ENCODE measurements at places on chromosomes 3 and 15.

- no peak for DNase-seq
These were observed 129.7 kb upstream of the PRICKLE2 start for GRCh38 chr3:64354956-64355355.

DNA sequence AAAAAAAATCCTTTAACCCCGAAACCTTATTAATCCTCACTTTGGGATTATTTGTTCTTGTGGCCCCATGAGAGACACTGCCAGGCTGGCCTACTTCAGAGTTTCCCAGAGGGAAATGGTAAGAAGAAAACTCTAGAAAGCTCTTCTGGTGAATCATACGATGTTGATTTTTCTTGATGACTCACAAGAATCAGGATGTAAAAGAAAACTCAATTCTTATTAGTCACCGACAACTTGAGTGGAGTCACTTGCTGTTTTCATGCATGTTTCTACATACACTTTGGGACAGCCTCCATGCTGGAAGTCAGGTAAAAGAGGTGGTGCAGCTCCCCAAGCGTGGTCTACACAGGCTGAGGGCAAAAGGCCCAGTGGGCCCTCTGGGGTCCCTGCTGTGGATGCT, 42.8 kb downstream of the MYO5C start:
- DNase-seq: no peak

DNA sequence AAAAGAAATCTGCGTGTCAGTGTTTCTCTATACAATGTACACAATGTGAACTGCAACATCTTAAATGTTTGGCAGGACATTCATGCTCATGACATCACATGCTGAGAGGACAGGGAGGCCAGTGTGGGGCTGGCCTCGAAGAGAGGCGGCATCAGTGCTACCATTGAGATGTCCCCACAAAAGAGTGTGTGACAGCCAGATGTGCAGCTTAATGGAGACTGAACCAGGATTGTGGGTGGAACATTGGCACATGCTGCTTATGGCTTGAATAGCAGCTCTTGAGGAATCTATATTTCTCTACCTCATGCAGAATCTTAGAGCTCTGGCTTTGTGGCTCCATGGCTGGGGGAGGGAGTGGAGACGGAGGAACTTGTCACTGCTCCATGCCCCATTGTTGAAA, 18.5 kb downstream of the CLDN11 start:
- peak; percentile 85 for DNase-seq

DNA sequence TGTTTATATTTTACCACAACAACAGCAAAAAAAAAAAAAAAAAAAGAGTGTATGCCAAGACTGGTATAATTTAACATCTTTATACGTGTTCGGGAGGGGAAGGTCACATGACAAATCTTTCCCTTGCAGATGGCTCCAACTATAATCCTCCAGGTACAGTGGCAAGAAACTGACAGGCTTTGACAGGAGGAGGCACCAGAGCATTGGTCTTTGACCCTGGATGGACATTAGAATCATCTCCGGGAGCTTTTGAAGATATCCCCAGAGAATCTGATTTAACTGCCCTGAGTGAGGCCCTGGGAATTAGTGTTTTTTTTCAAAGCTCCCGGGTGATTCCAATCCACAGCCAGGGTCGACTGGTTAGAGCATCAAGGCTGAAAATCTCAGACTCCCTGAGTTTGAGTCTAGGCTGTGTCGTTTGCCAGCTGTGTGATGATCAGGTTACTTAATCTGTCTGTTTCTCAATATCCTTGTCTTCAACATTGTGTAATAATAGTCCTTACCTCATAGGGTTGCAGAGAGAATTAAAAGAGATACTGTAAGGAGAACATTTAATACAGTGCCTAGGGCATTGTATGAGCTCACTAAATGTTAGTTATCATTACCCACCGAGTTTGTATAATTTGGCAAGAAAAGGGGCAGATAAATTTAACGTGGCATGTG, 8.9 kb upstream of the SEMA5B start:
- DNase-seq: no peak

GRCh38 chr3:50167069-50167840, 12.1 kb downstream of the SEMA3F start:
- no peak for DNase-seq

GRCh38 chr15:50150349-50150748, 31.3 kb upstream of the ATP8B4 start:
- DNase-seq: no peak

GRCh38 chr3:99678023-99678422, 39.6 kb downstream of the COL8A1 start:
- no peak for DNase-seq

DNA sequence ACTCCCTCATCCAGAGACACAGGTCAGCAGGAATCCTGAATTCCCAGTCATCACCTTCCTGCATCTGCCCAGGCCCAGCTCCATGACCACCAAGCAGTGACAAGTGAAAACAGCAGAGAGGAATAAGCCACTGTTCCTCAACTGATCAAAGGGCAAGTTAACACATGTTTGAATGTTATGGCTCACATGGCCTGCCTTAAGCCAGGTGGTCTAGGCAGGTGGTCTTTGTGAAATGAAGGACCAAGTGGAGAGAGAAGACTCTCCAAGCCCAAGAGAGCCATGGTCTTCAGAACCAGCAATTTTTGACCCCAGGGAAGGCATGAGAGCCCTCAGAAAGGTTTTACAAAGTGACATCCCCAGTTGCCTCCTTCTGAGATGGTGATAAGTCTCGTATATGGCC, 161.8 kb downstream of the EPHB1 start:
- DNase-seq: no peak

DNA sequence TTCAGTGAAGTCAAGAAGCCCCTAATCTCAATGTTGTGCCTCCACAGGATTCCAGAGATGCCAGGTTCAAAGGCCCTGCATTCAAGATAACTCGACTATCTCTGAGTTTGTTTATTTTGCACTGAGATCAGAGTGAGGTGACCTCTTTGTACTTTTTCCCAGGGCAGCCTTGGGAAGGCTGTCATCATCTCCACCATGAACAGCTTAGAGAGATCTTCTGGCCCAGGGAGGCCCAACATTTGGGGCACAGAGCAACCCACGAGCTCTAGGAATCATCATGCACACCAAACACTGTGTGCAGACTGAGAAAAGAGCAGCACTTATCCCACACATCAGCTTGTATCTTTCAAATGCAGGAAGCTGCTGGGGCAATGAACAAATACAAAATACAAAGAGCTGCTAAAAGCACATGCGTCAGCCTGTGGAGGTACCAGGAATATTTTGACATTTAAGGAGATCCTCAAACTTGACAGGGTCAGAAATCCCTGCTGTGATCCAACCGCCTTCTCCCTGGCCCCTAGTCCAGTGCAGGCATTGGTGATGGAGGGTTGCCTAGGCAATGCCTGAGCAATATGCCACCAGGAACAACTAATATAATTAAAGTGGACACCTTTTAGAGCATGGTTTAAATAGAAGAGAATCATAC, 33.6 kb downstream of the TRIM42 start:
- DNase-seq: no peak

DNA sequence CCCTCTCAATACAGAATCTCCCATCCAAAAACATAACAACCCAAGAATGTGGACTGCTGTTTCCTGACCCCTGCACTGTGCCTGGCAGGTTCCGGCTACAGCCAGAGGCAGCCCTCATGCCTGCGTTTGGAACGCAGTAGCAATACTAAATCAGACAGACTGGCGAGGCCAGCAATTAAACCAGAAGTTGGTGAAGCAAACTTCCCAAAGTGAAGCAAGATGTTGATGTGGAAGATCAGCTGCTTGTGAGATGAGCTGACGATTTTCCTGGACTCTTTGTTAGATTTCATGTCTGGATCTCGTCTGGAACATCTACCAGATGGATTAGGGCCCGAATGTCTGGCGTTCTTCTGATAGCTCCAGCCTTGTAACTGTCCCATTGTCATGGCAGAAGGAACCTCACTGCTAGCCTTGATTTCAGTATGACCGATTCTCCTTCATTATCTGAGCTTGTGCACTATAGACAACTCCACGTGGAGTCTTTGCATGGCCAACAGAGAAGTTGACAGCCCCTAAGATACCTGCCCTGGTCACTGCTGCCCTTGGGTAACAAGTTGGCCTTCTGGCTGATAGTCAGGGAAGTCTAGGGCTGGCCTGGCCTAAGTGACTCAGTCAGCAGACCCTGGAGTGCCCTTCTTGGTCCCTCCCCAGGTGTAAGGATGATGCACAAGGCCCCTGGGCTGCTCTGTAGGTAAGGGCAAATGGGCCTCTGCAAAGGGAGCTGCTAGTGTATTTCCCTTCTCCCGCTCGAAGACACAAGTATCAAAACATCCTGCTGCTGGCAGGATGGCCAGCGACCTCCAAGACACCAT, 126.5 kb downstream of the ADAMTS17 start:
- no peak for DNase-seq

- DNase-seq: no peak
These were observed 37.2 kb downstream of the MGLL start for GRCh38 chr3:127784865-127785710.

DNA sequence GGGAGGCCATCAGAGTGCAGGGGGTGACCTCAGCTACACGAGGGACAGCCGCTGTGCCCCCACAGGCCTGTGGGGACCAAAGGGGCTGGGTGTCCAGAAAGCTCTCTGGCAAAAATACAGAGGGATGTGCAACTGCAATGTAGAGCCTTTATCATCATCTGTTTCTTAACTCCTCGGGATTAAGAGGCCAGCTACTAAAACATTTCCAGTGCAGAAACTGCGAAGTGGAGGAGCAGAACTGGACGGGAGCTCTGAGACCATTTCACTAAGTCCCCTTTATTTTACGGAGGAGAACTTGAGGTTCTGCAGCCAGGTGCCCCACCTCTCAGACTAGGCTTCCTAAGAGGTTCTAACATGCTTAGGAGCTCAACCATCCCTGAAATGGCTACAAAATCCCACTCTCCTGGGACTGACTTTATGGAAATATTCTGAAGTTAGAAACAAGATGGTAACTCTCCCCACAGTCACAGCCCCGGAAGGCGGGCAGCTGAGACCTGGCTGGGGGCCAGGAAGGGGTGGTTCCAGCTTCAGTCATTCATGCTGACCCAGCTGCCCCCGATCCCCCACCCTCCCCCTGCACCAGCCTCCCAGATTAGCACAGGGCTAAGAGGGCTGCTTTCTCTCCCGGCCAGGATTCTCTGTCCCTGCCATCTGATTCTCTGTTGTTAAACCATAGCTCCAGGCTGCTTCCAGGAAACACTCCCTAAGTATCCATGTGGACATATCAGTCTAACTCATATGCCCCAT, 40.3 kb downstream of the UMPS start:
- DNase-seq: no peak

DNA sequence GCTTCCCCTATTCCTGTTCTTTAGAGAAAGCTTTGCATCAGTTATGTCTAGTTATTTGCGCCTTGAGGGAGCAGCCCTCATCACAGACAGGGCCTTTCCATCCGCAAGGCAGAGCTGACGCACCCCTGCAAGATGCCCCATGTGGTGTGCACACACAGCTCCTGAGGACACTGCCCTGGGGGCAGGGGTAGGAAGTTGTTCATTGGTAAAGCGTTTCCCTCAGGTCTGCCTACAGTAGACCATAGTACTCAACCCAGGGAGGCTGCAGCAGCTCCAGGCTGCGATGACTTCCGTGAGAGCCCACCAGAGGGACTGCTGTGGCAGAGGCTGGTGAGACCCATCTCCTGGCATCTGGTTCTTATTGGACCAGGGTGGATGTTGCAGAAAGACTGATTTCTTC, 55.1 kb upstream of the PLXNA1 start:
- DNase-seq: no peak

DNA sequence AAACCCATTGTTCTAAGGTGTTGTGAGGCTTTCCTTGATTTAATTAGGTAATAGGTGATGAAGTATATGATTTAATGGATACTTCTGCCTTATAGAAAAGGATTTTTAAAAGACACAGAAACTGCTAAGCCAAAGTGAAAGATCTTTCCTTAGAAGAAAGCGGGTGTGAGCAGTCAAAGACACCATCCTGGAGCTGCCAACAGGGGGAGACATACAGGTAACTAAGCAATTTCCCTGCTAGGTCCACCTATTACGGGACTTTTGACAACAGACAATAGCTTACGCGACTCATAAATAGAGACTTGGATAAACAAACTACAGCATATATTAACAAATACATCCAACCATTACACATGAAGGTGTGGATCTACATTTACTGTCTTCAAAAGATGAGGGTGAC, 669.5 kb downstream of the SQOR start:
- DNase-seq: no peak

GRCh38 chr3:183210862-183211341, 42.2 kb upstream of the B3GNT5 start:
- no peak for DNase-seq

DNA sequence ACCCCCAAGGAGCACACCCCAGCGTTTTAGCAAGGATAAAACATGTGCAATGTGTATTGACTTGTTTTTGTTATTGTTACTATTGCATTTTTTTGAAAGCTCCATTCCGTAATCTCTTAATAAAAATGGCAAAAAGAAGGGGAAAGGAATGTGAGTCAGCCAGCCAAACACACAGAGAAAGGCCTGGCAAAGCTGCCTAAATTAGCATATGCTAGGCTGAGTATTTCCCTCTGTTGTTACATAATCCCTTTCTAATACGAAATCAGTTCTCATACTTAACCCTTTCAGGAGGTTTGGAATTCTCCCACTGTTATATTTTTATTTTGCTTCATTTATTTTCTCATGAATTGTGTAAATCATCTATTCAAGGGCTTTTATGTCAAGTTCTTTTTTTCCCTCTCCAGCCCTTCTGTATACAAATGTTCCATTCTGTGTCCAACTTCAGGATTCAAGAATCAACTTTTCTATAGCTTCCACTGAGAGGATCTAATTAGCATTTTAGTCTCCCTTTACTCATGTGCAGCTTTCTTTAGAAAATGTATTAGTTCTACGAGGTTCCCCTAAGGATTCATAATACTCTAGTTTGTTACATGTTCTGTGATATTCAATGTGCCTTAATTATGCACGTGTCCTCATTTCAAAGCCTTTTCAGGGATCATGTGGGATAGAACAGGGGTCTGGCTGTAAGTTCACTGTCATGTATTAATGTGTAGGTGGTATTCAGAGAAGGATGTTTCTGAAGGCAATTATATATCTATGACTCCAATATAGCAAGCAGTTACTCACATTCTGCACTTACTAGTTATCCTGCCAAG, 9.2 kb downstream of the CADM2 start:
- no peak for DNase-seq

- DNase-seq: no peak
These were observed 346.9 kb downstream of the NLGN1 start for GRCh38 chr3:173744479-173744878.

DNA sequence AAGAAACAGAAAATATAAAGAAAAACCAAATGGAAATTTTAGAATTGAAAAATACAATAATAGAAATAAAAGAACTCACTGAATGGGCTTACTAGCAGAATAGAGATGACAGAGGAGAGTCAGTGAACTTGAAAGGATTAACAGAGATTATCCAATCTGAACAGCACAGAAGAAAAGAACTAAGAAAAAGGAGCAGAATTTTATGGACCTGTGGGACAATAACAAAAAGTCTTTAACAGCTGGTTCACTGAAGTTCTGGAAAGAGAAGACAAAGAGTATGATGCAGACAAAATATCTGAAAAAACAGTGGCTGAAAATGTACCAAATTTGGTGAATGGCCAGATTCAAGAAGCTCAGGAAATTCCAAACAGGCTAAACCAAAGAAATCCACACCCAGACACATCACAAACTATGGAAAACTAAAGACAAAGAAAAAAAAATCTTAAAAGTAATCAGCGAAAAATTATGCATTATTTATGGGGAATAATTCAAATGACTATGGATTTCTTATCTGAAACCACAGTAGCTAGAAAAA, 9.7 kb upstream of the GNB5 start:
- no peak for DNase-seq

- DNase-seq: no peak
These were observed 82.0 kb downstream of the HHLA2 start for GRCh38 chr3:108378153-108378951.

- DNase-seq: no peak
These were observed 270.4 kb downstream of the SUCLG2 start for GRCh38 chr3:67384016-67384415.
